ENCODE measurements at places on chromosomes 16 and 17.

DNA sequence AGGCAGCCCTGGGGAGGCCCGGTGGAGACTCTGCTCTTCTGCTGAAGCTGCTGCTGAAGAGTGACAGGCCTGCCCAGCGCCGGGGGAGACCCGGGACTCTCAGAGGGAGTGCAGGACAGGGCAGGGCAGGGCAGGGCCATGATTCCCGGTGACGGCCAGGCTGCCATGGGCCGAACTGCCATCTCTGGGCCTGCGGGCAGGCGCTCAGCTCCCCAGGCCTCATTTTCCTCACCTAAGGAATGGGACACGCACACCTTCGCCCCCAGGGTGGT lies 22.6 kb upstream of the SSTR5 start:
- no peak for DNase-seq

- DNase-seq, result no peak
Measured at GRCh38 chr16:3183445-3184139, 4.4 kb upstream of the OR1F1 start.

DNA sequence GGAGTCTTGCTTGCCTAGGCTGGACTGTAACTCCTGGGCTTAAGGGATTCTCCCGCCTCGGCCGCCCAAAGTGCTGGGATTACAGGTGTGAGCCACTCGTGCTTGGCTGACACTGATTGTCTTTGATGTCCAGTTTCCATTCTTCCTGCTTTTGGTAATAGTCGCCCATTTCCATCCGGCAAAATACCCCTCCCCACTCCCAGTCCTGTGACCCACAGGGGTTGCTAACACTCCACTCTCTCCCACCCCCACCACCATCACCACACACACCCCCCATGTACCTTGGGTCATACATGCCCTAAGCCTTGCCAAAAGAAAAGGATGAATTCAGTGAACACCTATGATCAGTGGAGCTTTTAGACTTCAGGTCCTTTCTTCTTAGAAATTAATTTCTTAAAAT lies 52.8 kb upstream of the MYH10 start:
- no peak for DNase-seq

GRCh38 chr17:83079352-83079747 lies at the start of gene METRNL:
TSS of gene METRNL (plus strand) at chr17:83079609. CDS start at chr17:83079816, 207 bp downstream.
- DNase-seq, result peak; percentile 58

DNA sequence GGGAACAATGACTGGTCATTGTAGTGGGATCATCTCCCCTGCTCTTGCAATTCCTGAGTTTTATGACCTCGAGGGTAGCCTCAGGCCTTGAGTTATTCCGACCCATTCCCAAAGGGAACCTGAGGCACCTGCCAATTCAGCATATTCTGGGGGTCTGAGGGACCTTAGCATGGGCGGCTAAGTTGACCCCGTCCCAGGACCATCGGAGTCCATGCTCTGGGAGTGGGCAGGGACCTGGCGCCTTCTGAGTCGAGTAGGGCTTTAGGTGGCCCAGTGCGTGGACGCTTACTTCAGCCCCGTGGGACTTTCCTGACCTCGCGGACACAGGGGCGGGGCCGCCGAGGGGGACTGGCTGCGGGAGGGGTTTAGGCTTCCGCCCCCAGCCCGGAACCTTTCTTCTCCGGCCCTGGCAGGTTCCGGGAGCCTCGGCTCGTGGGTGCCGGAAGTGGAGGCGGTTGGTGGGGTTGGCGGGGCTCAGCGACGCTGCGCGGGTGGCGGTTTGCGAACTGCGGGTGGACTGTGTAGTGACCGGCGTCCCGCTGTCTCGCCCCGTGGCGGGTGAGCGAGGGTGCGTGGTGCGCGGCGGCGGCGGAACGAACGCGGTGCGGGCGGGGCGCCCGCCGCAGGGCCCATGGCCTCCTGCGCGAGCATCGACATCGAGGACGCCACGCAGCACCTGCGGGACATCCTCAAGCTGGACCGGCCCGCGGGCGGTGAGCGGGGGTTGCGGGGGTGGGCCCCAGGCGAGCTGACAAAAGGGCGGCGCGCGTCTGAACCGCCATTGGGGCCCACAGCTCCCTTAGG lies at the start of gene EDC4:
TSS of gene EDC4 (plus strand) at position 422 of the 804 bp plus-strand sequence. CDS start at position 632, 210 bp downstream.
- peak; percentile 63 for DNase-seq

DNA sequence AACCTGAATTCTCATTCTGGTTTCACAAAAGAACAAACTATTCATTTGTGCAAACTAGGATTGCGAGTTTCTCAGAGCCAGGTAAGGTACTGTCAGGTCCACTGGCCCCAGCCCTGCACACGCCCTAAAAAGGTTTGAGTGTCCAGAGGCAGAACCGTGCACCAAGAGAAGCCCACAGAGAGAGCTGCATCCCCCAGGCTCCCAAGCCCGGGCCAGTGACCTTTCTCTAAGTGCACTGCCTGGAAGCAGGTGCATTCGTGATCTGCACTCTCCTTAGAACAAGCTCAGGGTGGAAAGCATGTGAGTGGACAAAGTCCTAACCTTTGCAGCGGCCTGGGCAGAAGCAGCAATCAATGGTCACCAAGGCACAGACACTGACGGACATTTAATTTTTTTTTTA lies 26.8 kb downstream of the MEAK7 start:
- no peak for DNase-seq

DNA sequence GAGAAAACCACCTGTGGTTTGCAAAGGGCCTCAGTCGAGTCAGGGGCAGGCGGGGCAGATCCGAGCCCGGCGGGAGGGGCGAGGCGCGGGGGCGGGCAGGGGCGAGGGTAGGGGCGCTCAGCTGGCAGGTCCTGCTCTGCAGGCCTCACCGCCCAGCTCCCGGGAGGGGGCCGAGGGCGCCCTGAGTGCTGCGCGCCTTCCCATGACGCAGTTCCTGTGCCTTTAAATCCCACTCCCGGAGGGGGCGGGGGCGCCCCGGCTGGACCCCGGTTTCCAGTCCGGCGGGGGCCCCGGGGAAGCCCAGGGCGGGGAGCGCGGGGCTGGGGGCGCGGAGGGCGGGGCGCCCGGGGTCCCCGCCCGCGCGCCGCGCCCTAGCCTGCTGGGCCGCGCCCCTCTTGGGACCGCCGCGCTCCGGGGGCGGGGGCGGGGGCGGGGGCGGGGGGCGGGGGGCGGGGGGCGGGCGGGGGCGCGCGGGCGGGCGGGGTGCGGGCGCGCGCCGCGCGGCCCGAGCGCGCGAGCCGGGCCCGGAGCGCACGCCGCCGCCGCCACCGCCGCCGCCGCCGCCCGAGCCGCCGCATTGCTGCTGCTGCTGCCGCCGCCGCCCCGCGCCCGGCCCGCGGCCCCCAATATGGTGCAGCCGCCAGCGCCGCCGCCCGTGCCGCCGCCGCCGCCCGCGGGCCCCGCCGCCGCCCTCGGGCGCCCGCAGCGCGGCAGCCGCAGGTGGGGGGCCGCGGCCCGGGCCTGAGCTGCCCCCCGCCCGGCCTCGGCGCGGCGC lies at the start of gene JPH3:
TSS of gene JPH3 (plus strand) at position 508 of the 775 bp plus-strand sequence. CDS start 639 bp downstream, outside the sequence.
- no peak for DNase-seq

DNA sequence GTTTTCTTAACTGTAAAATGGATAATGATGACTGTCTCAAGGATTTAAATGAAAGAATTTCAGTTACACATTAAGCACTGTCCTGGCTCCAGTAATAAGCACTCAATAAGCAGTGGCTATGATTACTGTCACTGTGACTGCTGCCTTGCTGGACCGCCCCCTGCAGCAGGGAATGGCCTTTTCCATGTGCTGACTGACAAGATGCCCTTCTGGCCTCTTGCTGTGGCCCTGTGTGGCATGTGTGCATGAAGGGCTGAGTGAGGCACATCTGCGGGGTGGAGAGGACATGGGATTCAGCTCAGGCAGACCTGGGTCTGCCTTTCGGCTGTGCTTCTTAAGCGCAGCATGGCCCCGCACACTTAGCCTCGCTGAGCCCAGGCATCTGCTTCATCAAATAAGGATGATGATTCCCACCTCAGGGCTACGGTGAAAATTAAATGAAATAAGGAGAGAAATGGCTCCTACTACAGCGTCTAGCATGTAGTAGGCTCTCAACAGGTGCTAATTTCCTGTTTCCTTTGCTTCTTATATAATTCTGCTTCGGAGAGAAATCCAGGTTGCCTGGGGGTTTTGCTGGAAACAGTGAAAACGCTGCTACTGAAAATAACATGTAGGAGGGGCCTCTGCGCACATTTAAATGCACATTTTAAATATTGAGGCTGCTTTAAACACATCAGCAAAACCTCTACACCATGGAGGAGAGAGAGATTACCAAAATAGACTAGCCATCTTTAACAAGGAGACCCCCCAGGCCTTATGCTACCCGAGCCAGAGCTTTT lies 183.9 kb downstream of the PARN start:
- DNase-seq, result no peak

DNA sequence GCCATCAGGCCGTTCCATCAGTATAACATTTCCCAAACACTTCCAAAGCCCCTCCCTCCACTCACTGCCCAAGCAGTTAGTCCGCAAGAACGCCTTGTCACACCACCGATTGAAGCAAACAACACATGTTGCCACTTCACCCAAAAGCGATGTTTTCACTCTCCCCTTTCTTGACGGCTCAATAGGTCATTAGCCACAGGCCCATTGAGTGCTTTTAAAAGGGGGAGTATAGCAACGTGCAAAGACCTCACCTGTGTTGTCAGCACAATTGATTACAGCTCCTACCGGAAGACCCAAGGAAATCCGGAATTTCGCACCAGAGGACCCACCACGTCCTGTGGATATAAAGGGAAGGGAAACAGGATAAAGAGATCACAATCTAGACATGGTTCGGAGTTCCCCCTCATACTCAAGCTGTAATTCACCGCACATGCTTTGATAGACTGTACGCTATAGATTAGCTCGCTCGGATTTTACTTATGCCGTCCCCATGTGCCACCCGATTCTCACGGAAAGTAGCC lies 690 bp downstream of the RPL23 start:
- no peak for DNase-seq

- no peak for DNase-seq
Measured at GRCh38 chr16:65991149-65991701, 375.3 kb upstream of the CDH5 start.

- DNase-seq, result no peak
Measured at GRCh38 chr17:67246403-67246652, 1.3 kb upstream of the HELZ start.

DNA sequence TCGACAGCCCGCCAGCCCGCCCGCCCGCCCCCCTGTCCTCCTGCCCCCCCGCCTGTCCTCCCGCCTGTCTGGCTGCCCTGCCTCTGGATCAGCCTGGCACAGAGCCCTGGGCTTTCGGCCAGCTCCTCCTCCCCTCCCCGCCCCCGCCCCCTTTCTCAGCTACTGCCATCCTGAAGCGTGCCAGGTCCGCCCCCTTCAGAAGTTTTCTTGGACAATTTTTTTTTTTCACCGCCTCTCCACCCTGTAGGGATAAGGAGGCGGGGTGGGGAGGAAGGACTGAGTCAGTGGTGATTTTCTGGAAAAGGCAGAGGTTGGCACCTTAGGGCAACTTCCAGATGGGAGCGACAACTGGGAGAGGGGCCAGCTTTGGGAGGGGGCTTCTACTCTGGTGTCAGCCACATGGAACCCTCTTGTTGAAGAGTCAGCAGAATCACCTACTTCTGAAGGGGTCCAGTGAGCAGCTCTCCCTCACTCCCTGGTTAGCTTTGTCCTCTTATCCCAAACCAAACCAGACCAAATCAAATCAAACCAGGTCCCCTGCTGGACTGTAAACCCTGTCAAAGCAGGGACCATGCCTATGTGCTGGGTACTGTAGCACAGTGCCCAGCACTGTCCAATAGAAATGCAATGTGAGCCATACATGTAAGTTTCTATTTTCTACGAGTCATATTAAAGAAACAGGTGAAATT lies 19.7 kb downstream of the IGF2BP1 start:
- no peak for DNase-seq

- no peak for DNase-seq
Measured at GRCh38 chr16:79334127-79334526, 266.4 kb downstream of the MAF start.

DNA sequence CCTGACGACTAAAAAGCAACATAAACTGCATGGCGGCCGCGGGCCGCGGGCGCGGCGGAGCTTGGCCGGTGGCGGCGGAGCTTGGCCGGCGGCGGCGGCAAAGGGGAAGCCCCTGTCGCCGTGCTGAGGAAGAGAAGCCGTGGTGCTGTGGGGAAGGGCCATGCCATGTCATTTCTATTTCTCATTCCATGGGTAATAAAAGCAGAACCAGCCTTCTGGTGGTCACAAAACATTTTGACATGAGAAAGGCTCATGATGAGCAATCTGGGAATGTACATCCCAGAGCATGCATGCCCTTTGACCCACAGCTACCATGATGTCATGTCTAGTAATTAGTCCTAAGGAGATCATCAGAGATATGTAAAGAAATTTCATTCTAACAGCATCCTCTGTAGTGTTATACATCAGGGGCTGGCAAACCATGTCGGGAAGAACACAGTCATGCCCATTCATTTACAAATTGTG lies 23.9 kb upstream of the HEATR6 start:
- DNase-seq, result no peak

DNA sequence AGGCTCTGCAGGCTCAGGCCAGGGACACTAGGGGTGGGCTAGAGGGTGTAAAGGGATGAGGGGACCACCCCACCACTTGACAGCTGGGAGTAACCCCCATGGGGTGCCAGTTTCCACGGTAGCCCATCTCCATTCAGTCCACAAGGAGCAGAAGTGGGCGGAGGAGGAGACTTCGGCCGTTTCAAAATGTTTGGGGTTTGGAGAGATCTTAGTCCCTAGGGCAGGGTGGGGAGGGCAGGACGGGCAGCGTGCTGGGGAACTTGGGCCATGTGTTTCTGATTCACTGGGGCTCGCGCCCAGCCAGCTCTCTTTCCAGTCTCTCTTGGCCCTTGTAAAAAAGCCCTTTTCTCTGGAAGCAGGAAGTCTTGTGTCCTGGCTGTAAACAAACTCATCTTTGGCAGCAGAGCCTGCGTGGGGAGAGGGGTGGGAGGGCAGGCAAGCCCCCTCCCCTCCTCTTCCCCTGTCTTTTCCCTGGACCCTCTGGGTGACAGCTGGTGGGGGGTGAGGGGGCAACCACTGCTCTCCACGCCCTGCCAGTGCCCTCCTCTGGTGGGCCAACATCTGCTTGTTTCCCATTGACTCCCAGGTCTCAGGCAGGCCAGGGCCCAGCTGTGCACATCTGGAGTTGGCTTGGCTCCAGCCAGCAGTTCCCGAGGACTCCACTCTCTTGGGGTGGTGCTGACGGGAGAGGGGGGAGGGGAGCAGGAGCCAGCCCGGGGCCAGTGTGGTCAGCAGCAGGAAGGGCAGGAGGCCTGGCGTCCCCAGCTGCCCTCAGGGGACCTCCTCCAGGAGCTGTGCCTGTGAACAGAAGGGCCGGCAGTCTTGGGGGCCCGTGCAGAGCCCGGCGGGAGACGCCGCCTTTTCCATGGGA lies 8.1 kb downstream of the CYGB start:
- peak; percentile 37 for DNase-seq

DNA sequence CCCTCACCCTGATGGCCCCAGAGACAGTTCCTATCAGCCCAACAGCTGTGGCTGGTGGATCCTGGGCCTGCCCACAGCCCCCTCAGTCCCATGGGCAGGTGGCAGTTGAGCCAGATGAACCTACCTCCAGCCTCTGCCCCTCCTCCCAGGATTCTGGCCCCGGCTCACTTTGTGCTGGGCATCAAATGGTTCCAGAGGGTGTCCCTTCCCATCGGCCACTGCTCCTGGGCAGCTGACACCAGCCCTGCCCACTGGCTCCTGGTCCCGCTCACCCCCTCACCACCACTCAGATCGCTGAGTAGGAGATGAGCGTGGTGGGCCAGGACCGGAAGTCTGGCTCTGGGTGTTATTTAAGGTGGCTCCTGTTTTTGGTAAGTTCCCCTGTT lies 2.0 kb downstream of the TTYH2 start:
- no peak for DNase-seq

GRCh38 chr17:83177611-83178532 lies 98.5 kb downstream of the METRNL start:
- DNase-seq, result no peak

Data from substantia nigra (tissue), 51 donors.